ENCODE measurements at places on chromosomes 1 and 21.
A peak's percentile ranks its signal among the peaks of the same experiment; 100 is the strongest.

- peak; percentile 80 for DNase-seq
- no peaks in the 10 kb centered on the region for H3K36me3 ChIP-seq
- H3K27me3 ChIP-seq: peaks cover 4% of the 10 kb centered on the region
- H3K27ac ChIP-seq: peak overlapping the region; percentile 62
Measured at GRCh38 chr21:36320421-36321324, 676 bp downstream of the MORC3 start.

GRCh38 chr1:190000365-190000872 is 477.2 kb downstream of the BRINP3 start:
- no peak for DNase-seq
- H3K27me3 ChIP-seq: no peaks in the 10 kb centered on the region

- H3K27me3 ChIP-seq: no peaks in the 10 kb centered on the region
- H3K36me3 ChIP-seq: no peaks in the 10 kb centered on the region
- no peak for DNase-seq
- no peaks in the 10 kb centered on the region for H3K4me1 ChIP-seq
- no peak overlapping the region for H3K27ac ChIP-seq
- no peak overlapping the region for H3K4me3 ChIP-seq
Measured at GRCh38 chr1:91651661-91652071, 151.0 kb downstream of the CDC7 start.

- DNase-seq: no peak
- no peaks in the 10 kb centered on the region for H3K27me3 ChIP-seq
- H3K36me3 ChIP-seq: peaks cover 13% of the 10 kb centered on the region
- no peaks in the 10 kb centered on the region for H3K4me1 ChIP-seq
- H3K27ac ChIP-seq: no peak overlapping the region
Measured at GRCh38 chr1:220032911-220033310, 13.4 kb downstream of the EPRS1 start.

- H3K27ac ChIP-seq: no peak within 1 kb of the TSS
- peak within 1 kb of the TSS; percentile 58 for H3K4me3 ChIP-seq
- H3K27me3 ChIP-seq: peaks cover 20% of the 10 kb centered on the region
- no peaks in the 10 kb centered on the region for H3K4me1 ChIP-seq
- peak; percentile 86 for DNase-seq
- H3K36me3 ChIP-seq: no peaks in the 10 kb centered on the region
Measured at GRCh38 chr21:41167348-41168342, at the start of gene BACE2. Gene BACE2 (plus strand): TSS chr21:41168160. CDS start chr21:41168264, 104 bp downstream.
